ENCODE measurements at places on chromosomes 3 and 15. TPM values are rescaled to one million over a fixed set of nuclear protein-coding genes. Genes with fewer than 3 reads are reported as not detected.

The DOCK3 gene
- 0.07 TPM for total RNA-seq

The FMN1 gene
- total RNA-seq = 0.69 TPM

The EFCAB12 gene
- 2.1 TPM for total RNA-seq

The GOLGA6L2 gene
- total RNA-seq = not detected

The DLL4 gene
- total RNA-seq = 0.05 TPM

The ITIH4 gene
- total RNA-seq = 15.7 TPM

The CD200R1L gene
- not detected for total RNA-seq

The POC1A gene
- total RNA-seq = 2.3 TPM

The ZNF660 gene
- total RNA-seq = 5.2 TPM

The STXBP5L gene
- not detected for total RNA-seq

The SPTBN5 gene
- total RNA-seq = 1.1 TPM

The SHF gene
- total RNA-seq = 5.8 TPM

The RBMS3 gene
- total RNA-seq = 0.56 TPM

The FEM1B gene
- 47.7 TPM for total RNA-seq

The SPTSSB gene
- not detected for total RNA-seq

The ARL14 gene
- 0.17 TPM for total RNA-seq

The CHRD gene
- not detected for total RNA-seq

The AHSG gene
- total RNA-seq = not detected

The DUOXA2 gene
- not detected for total RNA-seq

The RASGRF1 gene
- 8.6 TPM for total RNA-seq

The THBS1 gene
- total RNA-seq = 1.7 TPM

The C3orf20 gene
- total RNA-seq = 0.16 TPM

The ECT2 gene
- 6.3 TPM for total RNA-seq

The MEF2A gene
- 75.7 TPM for total RNA-seq

The CTXND1 gene
- total RNA-seq = not detected

The IL5RA gene
- total RNA-seq = not detected

The GOLGA8B gene
- total RNA-seq = 52.4 TPM

The PRR23E gene
- total RNA-seq = not detected

The ITPKA gene
- total RNA-seq = not detected

The HIGD2B gene
- total RNA-seq = 0.55 TPM

The ROPN1 gene
- not detected for total RNA-seq

The KBTBD8 gene
- total RNA-seq = 53.3 TPM

The FOXB1 gene
- total RNA-seq = not detected

The VIPR1 gene
- total RNA-seq = 3.6 TPM

The CASR gene
- total RNA-seq = not detected

The SEMA3G gene
- not detected for total RNA-seq

The TXNRD3 gene
- total RNA-seq = 0.76 TPM

The GOLGA8O gene
- 1.2 TPM for total RNA-seq

The PRTG gene
- not detected for total RNA-seq

The SLC25A26 gene
- 23.2 TPM for total RNA-seq

The ACSBG1 gene
- total RNA-seq = 0.07 TPM

The AP3S2 gene
- 31.8 TPM for total RNA-seq

The NOX5 gene
- 0.09 TPM for total RNA-seq

The KNG1 gene
- total RNA-seq = not detected

The CSPG5 gene
- total RNA-seq = 0.09 TPM

The FETUB gene
- total RNA-seq = not detected

The UBE3A gene
- 106 TPM for total RNA-seq

The XIRP1 gene
- total RNA-seq = 0.60 TPM

The CSPG4 gene
- total RNA-seq = not detected

The COL6A5 gene
- not detected for total RNA-seq
